ENCODE measurements at places on chromosomes 5 and 9. TPM values are rescaled to one million over a fixed set of nuclear protein-coding genes. Genes with fewer than 3 reads are reported as not detected.

PROB1 gene
- 1.4 TPM for total RNA-seq

NTRK2 gene
- total RNA-seq: 20.2 TPM

ISL1 gene
- 1.4 TPM for total RNA-seq

GDF9 gene
- 0.31 TPM for total RNA-seq

FBXO4 gene
- 11.5 TPM for total RNA-seq

- DNase-seq: no peak
These were observed 185.9 kb upstream of the RASA1 start for GRCh38 chr5:87081511-87082372.

DNA sequence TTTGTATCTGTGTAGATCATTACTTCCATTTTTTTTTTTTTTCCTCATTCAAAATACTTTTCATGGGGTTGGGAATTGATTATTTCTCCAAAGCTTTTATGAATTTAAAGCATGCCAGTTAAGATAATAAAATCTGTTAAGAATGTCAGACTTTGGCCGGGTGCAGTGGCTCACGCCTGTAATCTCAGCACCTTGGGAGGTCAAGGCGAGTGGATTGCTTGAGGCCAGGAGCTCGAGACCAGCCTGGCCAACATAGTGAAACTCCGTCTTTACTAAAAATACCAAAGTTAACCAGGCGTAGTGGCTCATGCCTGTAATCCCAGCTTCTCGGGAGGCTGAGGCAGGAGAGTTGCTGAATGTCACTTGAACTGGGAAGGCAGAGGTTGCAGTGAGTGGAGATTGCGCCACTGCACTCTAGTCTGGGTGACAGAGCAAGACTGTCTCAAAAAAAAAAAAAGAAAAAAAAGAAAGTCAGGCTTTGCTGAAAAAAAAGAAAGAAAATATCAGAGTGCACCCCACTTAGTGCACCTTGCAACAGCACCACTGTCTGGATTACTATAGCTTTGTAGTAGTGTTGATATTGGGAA is 18.5 kb downstream of the TBC1D2 start:
- DNase-seq: no peak

DNA sequence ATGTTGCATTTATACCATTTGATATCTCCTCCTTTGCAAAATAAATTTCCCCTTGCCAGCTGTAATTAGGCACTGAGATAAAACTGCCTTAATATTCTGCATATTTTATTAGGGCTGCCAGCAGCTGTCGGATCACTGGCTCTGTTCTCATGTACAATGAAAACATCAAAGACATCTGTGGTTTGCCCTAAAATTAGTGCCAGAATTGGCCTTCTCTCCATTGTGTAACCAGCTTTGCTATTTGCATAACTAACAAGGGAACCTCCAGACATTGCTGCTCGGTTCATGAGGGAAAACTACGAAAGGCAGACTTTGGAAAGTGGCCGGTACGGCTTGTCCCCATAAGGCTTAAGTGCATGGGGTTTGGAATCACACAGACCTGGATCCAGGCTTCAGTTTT is 45.5 kb upstream of the KIF2A start:
- DNase-seq: no peak

DNA sequence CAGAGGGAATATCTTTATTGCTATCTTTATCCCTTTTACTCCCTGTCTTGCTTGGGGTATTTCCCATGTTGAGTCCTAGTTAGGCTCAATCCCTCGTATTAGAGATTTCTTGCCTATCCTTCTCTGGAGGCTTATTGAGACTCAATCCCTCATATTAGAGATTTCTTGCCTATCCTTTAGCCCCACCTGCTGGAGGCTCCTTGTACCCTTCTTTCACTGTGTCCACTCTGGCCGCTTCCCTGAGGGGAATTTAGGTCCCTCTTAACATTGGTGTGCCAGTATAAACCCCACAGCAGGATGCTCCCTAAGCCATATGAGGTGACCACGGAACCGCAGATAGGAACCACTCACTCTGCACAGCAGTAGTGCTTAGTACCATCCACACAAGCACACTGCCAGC is 110.7 kb upstream of the MAMDC2 start:
- no peak for DNase-seq
